Activated CD8-positive, alpha-beta memory T cell treated with anti-CD3 and anti-CD28 coated beads for 1 hour (primary cell): ENCODE measurements at places on chromosomes 12 and 14.

GRCh38 chr12:62679608-62680007, 213.0 kb downstream of the MON2 start:
- DNase-seq = no peak

DNA sequence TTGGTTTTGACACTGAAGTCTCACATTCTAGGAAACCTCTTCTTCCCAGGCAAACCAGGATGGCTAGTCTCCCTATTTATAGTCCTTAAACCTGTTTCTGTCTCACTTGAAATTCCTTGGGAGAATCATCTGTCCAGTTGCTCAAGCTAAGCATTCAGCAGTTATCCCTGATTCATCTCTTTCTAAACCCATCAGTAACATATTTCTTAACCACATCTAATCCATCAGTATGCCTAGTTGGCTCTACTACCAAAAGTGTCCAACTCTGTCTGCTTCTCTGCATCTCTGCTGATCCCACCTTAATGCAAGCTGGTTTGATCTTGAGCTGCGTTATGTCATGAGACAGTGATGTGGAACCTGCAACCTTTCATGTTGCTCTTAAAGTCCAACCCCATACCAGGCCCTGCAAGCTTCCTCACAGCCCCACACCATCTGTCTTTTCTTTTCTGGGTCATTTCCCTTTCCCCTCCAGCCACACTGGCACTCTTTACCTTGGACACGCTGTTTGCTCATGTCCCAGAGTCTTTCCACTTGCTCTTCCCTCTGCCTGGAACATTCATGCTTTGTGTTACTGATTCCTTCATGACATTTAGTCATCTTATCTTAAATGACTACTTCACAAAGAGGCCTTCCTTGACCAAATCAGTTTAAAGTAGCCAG, 380.8 kb upstream of the RGS6 start:
- DNase-seq = no peak

DNA sequence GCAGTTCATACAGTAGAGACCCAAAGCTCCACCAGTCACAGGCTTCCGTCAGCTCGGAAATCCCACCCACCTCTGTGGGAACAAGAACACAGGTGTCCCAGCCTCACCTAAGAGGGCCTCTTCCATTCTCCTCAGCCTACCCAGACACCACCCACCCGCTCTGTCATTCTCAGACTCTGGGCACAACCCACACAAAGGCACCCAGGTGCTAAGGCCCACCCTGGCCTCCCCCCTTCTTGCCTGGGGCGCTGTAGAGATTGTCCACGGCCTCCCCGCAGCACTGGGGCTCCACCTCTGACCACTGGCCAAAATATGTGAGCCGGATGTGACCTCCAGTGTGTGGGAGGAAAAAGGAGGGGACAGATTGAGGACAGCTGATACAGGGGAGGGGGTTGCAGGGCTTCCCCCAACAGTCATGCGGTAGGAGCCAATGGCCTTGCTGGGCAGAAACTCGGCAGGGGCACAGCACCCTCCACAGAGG, 14.2 kb downstream of the RPS6KL1 start:
- DNase-seq = no peak

GRCh38 chr14:92934196-92935085, 11.5 kb downstream of the CHGA start:
- no peak for DNase-seq

DNA sequence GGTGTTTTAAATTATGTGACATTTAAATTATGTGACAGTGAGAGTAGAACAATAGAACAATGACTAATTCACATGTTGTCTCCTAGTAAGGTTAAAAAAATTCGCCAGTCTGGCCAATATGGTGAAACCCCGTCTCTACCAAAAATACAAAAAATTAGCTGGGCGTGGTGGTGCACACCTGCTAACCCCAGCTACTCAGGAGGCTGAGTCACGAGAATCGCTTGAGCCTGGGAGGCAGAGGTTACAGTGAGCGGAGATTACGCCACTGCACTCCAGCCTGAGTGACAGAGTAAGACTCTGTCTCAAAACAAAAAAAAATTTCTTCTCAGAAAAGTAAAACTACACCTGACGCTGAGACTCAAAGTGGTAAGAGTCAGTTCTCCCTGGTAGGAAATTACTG, 2.7 kb downstream of the CS start:
- DNase-seq = no peak

DNA sequence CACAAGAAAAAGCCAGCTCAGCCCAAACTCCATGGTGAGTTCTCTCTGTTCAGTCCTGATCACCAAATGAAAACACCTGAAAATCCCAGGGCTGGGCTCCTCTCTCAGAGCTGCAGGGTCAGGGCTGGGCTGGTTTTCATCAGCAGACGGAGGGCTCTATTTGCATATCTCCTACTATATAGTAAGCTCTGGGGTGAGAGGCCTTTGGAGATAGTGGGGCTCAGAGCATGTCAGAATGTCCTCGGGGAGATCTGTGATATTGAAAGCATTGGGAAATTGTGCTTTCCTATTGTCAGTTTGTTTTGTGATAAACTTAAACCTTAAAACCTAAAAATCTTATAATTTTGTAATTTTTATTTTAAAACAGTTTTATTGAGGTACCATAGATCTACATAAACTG, 742.6 kb downstream of the TMEM121 start:
- no peak for DNase-seq

GRCh38 chr14:61625165-61625564, 70.1 kb upstream of the HIF1A start:
- no peak for DNase-seq

- DNase-seq = no peak
Observed at GRCh38 chr12:62971769-62972525, 37.0 kb upstream of the PPM1H start.

- no peak for DNase-seq
Observed at GRCh38 chr14:65200454-65200853, 98.1 kb upstream of the MAX start.

GRCh38 chr14:91570021-91570420, 59.9 kb upstream of the PPP4R3A start:
- DNase-seq = no peak

DNA sequence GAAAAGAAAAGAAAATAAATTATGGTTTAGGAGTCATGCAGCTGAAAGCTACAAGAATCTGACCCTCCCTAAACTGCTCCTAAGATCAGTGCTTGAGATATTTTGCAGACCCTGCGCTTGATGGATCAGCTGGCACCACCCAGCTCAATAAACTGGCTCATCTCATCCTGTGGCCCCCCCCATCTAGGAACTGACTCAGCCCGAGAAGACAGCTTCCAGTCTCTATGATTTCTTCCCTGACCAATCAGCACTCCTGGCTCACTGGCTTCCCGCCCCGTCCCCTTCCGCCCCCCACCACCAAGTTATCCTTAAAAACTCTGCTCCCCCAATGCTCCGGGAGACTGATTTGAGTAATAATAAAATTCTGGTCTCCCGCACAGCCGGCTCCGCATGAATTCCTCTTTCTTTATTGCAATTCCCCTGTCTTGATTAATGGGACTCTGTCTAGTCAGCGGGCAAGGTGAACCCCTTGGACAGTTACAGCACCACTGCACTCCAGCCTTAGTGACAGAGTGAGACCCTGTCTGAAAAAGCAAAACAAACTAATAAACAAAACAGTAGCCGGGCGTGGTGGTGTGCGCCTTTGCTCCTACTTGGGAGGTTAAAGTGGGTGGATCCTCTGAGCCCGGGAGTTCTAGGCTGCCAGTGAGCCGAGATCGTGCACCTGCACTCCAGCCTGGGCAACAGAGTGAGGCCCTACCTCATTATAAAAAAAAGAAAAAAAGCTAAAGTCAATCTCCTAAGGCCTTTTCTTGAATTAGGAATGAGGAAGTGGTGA, 24.5 kb upstream of the SPTLC2 start:
- DNase-seq = no peak

GRCh38 chr14:89771251-89771650, 183.3 kb downstream of the EFCAB11 start:
- no peak for DNase-seq

GRCh38 chr14:59755409-59756135, 115.0 kb downstream of the RTN1 start:
- no peak for DNase-seq

GRCh38 chr12:100827901-100828520, 33.4 kb downstream of the ANO4 start:
- DNase-seq = no peak

DNA sequence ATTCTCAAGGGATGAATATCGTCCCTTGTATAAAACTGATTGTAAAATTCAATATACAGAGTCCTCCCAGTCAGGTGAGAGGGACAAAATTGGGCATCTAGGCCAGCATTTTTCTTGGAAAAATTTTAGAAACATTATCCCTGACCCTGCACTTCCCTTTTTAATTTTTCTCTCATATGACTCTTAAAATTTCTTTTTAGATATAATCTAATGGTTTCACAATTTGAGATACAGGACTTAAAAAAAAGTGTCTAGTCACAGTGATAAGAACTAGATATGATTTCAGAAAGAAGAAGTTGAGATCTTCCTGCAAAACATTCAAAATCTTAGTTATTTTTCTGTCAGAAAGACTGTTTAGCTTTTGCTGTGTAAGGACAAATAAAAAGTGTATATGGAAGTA, 270.8 kb upstream of the PPFIA2 start:
- DNase-seq = no peak

DNA sequence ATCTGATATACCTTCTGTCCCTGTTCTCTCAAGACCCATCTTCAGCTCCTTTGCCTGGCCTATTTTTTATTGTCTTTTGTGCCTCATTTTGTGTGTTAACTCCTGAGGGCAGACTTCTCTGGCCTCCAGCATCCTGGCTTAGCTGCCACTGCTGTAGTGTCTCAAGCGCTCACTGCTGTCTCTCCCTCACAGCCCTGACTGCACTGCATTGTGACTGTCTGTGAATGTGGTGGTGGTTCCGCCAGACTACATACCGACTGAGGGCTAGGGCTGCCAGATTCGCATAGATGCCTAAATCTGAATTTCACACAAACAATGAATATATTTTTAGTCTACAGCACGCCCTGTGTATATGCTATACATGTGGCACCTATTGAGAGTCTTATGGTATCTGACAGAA, 1088.9 kb upstream of the TMEM132C start:
- DNase-seq = no peak

GRCh38 chr12:4178424-4179170, 95.0 kb upstream of the CCND2 start:
- no peak for DNase-seq

DNA sequence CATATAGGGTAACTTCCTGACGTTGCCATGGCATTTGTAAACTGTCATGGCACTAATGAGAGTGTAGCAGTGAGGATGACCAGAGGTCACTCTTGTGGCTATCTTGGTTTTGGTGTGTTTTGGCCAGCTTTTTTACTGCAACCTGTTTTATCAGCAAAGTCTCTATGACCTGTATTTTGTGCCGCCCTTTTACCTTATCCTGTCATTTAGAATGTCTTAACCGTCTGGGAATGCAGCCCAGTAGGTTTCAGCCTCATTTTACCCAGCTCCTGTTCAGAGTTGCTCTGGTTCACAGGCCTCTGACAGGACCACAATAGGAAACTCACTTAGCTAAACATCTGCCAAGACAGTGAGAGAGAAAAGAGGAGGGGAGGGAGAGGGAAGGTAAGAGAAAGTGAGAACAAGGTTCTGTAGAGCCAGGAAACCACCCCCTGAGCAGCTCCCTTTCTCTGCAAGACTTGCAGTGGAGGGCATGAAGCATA, 64.8 kb upstream of the PLEKHG3 start:
- DNase-seq = no peak

- DNase-seq = no peak
Observed at GRCh38 chr12:87121896-87122295, 865.7 kb upstream of the MGAT4C start.

DNA sequence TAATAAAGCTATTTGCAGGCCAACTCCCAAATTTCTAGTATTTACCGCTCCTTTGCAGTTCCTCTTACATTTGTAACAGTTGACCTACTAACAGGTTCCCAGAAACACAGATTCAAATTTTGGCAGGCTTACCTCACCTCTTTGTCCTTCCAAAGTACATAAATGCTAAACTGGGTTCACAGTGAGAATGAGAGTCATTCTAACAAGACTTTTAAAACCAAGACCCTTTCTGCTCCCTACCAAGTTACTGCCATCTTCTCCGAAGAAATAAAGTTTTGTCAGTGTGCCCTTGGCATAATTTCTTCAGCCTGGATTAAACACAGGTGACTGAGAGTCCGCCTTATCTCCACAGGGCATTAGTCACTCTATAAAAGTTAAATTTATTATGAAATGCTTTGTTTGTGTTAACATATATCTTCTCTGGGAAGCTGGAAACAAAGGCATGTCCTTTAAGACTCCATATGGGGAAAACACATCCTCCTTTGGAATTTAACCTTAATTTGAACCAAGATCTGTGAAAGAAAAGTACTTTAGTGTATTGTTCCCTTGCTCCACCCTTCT, 28.2 kb downstream of the FOXA1 start:
- DNase-seq = no peak

GRCh38 chr12:6423267-6424007, 21.3 kb upstream of the CD27 start:
- peak; percentile 49 for DNase-seq

DNA sequence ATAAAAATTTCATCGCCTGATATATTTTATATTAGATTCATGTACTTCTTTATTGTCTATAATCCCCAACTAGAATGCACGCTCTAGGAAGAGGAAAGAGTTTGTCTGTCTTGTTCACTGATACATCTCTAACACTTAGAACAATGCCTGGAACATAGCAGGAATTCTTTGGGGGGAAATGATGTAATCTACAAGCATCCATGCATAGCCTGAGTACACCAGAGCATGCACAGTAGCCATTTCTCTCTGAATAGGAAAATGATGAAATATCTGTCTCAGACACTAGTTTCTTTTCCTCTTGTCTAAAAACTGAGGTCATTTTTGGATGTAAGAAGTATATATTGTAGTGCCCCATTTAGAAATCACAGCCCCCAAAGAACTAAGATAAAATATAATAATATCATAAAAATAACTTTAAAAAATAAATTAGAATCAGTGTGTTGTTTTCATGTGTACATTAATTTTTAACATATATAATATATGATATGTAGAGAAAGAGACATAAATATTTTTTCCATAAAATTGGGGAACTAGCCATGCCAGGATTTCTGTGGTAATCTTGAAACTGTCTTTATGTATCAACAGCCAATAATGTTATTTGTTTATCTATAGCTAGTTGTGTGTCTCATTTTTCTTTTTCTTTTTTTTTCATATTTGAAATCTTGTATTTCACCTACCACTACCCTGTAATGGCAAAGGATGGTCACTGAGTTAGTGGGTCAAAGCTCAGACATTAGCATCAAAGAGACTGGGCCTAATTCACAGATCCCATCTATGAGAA, 155.6 kb upstream of the TMCC3 start:
- no peak for DNase-seq

- DNase-seq = no peak
Observed at GRCh38 chr14:57846596-57846995, 19.3 kb downstream of the SLC35F4 start.

- no peak for DNase-seq
Observed at GRCh38 chr12:82696543-82696942, 9.8 kb downstream of the TMTC2 start.

GRCh38 chr12:94670075-94670474, 19.7 kb upstream of the TMCC3 start:
- no peak for DNase-seq

GRCh38 chr14:102164965-102165364, 25.3 kb downstream of the WDR20 start:
- DNase-seq = no peak

- DNase-seq = no peak
Observed at GRCh38 chr12:123041042-123041531, 60.6 kb downstream of the ARL6IP4 start.
